ENCODE measurements at places on chromosomes 7 and 10. TPM values are rescaled to one million over a fixed set of nuclear protein-coding genes. Genes with fewer than 3 reads are reported as not detected.

CACNA2D1 gene
- total RNA-seq: 0.28 TPM

LRRTM3 gene
- not detected for total RNA-seq

NPTX2 gene
- not detected for total RNA-seq

AMPH gene
- not detected for total RNA-seq

AGR2 gene
- total RNA-seq: not detected

HABP2 gene
- total RNA-seq: not detected

PKD1L1 gene
- total RNA-seq: 0.06 TPM

LIPM gene
- not detected for total RNA-seq

ORC5 gene
- 22.0 TPM for total RNA-seq

MOGAT3 gene
- total RNA-seq: not detected

ITGA8 gene
- total RNA-seq: not detected

SPRN gene
- not detected for total RNA-seq

FAM241B gene
- total RNA-seq: 2.9 TPM

ARID5B gene
- 34.8 TPM for total RNA-seq

ACSL5 gene
- 64.4 TPM for total RNA-seq

FAM25G gene
- total RNA-seq: not detected

OPALIN gene
- total RNA-seq: not detected

EPO gene
- total RNA-seq: not detected

IDI2 gene
- not detected for total RNA-seq

CLCN1 gene
- 0.09 TPM for total RNA-seq

MMD2 gene
- not detected for total RNA-seq

DGKI gene
- not detected for total RNA-seq

TUBB8 gene
- total RNA-seq: not detected

TMEM273 gene
- total RNA-seq: 72.0 TPM

All from activated CD8-positive, alpha-beta memory T cell treated with anti-CD3 and anti-CD28 coated beads, Interleukin-2, amount 10 ng/mL, durations not matched to agents 7 days and 5 days (primary cell).